CD4-positive, CD25-positive, alpha-beta regulatory T cell (primary cell): ENCODE measurements at places on chromosomes 7 and 10. TPM values are rescaled to one million over a fixed set of nuclear protein-coding genes. Genes with fewer than 3 reads are reported as not detected.
A peak's percentile ranks its signal among the peaks of the same experiment; 100 is the strongest.

The GPRIN2 gene
- not detected for total RNA-seq

The CPA2 gene
- total RNA-seq, result not detected

DNA sequence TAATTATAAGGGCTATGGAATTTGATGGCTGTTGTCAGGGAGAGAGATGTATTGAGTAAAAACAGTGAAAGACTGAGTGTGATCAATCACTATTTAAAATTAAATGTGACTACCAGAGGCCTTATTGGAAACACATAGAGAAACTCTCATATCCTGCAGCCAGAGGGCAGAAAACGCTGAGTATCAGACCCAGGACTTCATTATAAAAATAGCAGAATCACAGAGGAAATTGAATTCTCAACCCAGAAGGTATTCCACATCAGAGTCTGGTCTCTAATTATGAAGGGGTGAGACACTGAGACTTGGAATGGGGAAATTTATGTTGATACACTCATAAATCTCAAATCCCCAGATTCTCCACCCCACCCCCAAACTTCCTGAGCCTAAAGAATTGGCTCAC lies 69.5 kb upstream of the IL6 start:
- no peaks in the 10 kb centered on the region for H3K27me3 ChIP-seq
- DNase-seq, result no peak
- no peak overlapping the region for H3K27ac ChIP-seq

- no peak overlapping the region for H3K27ac ChIP-seq
- H3K27me3 ChIP-seq, result no peaks in the 10 kb centered on the region
- no peak for DNase-seq
- no peaks in the 10 kb centered on the region for H3K4me1 ChIP-seq
- H3K36me3 ChIP-seq, result no peaks in the 10 kb centered on the region
- H3K4me3 ChIP-seq, result no peak overlapping the region
Observed at GRCh38 chr7:73350306-73351068, 22.5 kb downstream of the FKBP6 start.

DNA sequence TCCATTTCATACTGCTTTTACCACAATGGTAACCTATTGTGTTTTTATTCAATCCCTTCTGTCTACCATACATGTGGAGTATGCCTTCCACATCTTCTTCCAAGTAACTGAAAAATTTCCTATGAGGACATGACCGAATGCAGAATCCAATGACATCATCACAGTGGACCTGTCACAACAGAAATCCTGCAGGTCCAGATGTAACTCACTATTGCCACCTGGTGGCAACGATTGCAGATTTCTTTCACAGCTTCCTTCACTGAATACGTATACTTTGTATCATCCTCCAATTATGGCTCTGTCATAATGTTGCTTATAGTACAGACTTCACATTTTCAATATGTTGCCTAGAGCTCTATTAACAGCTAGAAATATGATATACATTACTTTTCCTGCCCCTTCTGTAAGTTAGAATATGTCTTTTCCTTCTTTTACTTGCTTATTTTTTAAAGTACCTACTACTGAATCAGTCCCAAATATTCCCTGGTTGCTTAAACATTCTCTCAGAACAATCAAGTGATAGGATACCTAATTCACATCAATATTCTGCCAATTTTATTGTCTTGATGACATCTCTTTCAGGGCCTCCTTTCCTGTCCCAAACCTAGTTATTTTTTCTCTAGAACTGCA lies 45.4 kb downstream of the SLC13A1 start:
- H3K27me3 ChIP-seq, result no peaks in the 10 kb centered on the region
- DNase-seq, result no peak
- no peaks in the 10 kb centered on the region for H3K4me1 ChIP-seq
- H3K36me3 ChIP-seq, result no peaks in the 10 kb centered on the region

DNA sequence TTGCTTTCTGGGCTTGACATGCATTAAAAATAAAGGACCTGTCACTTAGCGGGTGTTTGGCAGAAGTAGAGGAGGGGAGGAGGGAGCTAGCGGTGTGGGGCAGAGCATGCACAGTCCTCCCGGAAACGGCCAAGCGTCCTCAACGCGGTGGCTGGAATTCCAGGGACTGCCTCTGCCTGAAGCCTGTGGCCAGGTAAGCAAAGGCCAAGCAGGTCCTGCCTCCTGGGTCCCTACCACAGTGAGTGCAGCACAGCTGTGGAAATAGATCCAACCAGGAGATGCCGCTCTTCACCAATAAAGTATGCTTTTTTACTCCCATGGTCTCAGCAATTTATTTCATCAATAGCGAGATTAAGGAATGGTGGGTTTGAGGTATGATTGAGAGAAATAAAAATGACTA lies 323.4 kb downstream of the WDR37 start:
- H3K27ac ChIP-seq, result no peak overlapping the region
- no peak overlapping the region for H3K4me3 ChIP-seq
- no peak for DNase-seq
- H3K27me3 ChIP-seq, result peaks cover 5% of the 10 kb centered on the region
- H3K36me3 ChIP-seq, result no peaks in the 10 kb centered on the region
- no peaks in the 10 kb centered on the region for H3K4me1 ChIP-seq

DNA sequence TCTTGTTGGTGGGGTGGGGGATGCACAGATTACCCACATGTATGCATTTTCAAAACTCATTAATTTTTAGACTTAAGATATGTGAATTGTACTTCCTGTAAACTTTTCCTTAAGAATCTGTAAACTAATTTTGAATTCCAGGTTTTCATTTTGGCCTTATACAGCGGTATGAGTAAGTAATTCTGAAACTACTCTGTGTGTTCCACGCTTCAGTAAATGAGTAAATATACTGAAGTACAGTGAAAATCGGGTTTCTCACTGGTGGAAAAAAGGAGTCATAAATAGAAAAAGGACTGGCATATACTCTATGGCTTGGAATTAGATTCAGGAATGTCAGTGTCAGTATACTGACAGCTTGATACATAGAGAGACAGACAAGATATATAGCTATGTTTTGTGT lies 72.8 kb downstream of the CTTNBP2 start:
- H3K36me3 ChIP-seq, result no peaks in the 10 kb centered on the region
- H3K4me3 ChIP-seq, result no peak overlapping the region
- DNase-seq, result no peak
- no peaks in the 10 kb centered on the region for H3K27me3 ChIP-seq

The EZH2 gene
- 78.6 TPM for total RNA-seq

DNA sequence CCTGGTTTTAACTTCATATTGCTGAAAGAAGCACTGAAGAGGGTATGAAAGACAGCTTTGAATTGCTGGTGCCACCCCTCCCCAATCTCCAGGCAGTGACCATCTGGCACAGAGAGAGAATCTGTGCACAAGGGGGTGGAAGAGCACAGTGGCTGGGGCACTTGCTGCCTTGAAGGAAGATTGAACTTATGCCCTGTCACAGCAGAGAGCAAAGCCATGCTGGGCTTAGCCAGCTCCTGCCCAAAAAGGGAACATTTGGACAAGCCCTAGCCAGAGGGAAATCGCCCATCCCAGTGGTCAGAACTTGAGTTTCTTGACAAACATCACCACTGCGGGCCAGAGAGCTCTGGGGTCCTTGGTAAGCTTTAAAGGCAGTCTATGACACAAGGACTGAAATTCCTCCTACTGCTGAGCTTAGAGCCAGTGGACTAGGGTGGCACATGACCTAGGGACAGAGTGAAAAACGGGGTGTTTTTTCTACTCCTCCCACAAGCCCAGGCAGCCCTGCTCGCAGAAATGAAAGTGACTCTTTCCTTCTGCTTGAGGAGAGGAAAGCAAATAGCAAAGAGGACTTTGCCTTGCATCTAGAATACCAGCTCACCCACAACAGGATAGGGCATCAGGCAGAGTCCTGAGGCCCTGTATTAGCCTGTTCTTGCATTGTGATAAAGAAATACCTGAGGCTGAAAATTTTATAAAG lies 257.2 kb downstream of the CTNNA3 start:
- no peaks in the 10 kb centered on the region for H3K27me3 ChIP-seq
- no peaks in the 10 kb centered on the region for H3K36me3 ChIP-seq
- no peak for DNase-seq
- H3K4me3 ChIP-seq, result no peak overlapping the region

DNA sequence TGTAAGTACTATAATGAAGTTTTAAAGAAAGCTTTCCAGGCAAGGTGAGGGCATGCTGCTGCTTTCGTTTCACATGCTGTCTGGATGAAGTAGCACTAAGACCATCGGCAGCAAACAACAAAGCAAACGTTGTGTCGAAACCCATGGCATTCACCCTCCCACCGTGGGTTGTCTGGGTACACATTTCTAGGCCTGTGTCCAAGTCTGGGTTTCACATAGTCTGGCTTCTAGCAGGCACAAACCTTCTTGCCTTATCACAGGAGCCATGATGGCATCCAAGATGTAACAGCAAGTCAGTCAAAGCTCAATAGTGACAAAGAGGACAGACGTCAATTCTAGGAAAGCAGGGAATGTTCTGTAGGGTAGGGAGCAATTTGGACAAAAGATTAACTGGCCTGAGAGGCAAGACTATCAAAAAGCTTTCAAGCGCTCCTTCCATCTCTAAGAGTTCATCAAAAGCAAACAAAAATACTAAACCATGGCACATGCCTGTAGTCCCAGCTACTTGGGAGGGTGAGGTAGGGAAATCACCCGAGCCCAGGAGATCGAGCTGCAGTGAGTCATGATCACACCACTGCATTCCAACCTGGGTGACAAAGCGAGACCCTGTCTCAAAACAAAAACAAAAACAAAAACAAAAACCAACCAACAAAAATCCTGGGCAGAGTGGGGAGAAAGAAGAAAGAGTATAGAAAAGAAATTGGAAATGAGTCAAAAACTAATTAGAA lies 42.7 kb downstream of the PAXIP1 start:
- no peak for DNase-seq
- no peaks in the 10 kb centered on the region for H3K27me3 ChIP-seq
- H3K27ac ChIP-seq, result no peak overlapping the region

- H3K36me3 ChIP-seq, result no peaks in the 10 kb centered on the region
- H3K27me3 ChIP-seq, result no peaks in the 10 kb centered on the region
- H3K27ac ChIP-seq, result no peak overlapping the region
- DNase-seq, result peak; percentile 48
Observed at GRCh38 chr7:23712368-23713284, 2.6 kb downstream of the STK31 start.

The ADGRA1 gene
- not detected for total RNA-seq

DNA sequence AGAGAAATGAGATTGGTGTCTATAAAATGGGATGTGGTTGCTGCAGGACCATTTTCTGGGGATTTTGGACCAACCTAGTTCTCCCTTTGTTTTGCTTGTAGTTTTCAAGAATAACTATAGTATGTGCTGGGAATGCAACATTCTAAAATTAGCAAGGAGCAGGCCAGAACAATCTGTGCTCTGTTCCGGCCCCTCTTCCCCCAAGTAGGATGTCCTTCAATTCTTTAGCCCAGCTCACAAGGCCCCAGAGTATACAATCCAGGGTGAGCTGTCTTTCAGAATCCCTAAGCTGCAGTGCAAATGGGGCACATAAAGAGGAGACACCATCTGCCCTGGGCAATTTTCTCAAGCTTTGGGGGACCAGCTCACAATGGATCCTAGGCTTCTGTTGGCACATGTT lies 809.1 kb downstream of the TNS3 start:
- DNase-seq, result no peak
- H3K36me3 ChIP-seq, result no peaks in the 10 kb centered on the region
- H3K4me1 ChIP-seq, result no peaks in the 10 kb centered on the region
- H3K27me3 ChIP-seq, result no peaks in the 10 kb centered on the region

The AZGP1 gene
- not detected for total RNA-seq

DNA sequence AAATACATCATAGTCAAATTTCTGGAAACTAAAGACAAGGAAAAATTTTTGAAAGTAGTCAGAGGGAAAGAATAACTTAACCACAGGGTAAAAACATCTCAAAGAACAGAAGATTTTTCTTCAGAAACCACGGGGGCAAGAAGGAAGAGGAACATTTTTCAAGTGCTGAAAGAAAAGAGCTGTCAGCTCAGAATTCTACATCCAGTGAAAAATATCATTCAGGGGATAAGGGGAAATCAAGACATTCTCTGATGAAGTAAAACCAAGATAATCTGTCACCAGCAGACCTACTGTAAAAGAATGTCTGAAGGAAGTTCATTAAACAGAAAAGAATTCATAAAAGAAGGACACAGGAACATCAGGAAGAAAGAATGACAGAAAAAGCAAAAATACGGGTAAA lies 111.2 kb upstream of the TMEM72 start:
- H3K27ac ChIP-seq, result no peak overlapping the region
- no peak overlapping the region for H3K4me3 ChIP-seq
- H3K4me1 ChIP-seq, result no peaks in the 10 kb centered on the region
- H3K27me3 ChIP-seq, result peaks cover 3% of the 10 kb centered on the region

DNA sequence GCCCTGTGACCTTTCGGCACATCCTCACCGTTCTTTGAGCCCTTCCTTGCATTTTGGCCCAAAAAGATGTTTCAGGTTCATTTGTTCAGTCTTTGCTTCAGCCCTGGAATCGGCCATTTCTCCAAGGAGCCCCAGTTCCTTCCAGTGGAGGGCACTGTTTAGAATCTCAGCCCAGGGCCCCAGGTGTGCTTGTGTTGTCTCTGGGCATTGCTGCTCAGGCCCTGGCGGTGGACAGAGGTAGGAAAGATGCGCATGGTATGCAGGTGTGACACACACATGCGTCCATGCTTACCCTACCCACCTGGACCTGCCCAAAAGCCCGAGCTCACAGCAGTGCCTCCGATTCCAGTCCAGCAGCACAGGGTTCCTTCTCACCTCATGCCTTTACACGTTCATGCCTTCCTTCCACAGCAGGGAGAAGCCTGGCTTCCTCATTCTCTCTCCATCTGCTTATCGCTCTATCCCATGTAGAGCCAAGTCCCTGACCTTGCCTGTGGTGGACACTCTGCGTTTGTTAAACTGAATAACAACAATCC lies 70.6 kb downstream of the LHPP start:
- H3K4me1 ChIP-seq, result peaks cover 7% of the 10 kb centered on the region
- no peak overlapping the region for H3K4me3 ChIP-seq
- DNase-seq, result no peak
- no peaks in the 10 kb centered on the region for H3K27me3 ChIP-seq
- no peak overlapping the region for H3K27ac ChIP-seq
- no peaks in the 10 kb centered on the region for H3K36me3 ChIP-seq

DNA sequence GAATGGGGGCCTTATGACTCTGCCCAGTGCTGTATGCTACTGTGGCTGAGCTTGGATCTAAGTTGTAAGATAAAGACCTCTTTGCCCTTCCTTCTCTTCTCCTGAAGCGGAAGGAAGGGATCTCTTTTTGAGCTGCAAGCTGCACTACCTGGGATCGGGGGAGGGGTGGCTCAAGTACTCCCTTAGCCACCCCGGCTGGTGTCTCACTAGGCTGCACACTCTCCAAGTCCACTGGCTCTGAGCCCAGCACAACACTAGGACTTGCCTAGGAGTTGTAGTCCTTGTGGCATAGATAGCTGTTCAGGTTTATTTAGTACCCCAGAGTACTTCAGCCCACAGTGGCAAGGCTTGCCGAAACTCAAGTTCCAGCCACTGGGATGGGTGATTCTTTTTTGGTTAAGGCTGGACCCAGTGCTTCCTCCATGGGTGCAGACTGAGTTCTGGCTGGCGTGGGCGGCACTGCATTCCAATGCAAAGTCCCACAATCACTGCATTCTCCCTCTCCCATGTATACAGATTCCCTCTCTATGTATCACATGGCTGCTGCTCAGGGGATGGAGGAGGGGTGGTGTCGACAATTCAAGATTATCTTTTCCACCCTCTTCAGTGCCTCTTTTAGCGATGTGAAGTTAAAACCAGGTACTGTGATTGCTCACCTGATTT lies 76.2 kb upstream of the SLC25A13 start:
- no peak for DNase-seq
- no peak overlapping the region for H3K4me3 ChIP-seq
- H3K27me3 ChIP-seq, result peaks cover 5% of the 10 kb centered on the region
- H3K36me3 ChIP-seq, result no peaks in the 10 kb centered on the region
- H3K27ac ChIP-seq, result no peak overlapping the region
- H3K4me1 ChIP-seq, result no peaks in the 10 kb centered on the region

The INHBA gene
- total RNA-seq, result not detected

The CDH23 gene
- 5.6 TPM for total RNA-seq

- no peaks in the 10 kb centered on the region for H3K27me3 ChIP-seq
- no peaks in the 10 kb centered on the region for H3K36me3 ChIP-seq
- DNase-seq, result no peak
- H3K4me3 ChIP-seq, result no peak overlapping the region
- no peaks in the 10 kb centered on the region for H3K4me1 ChIP-seq
- no peak overlapping the region for H3K27ac ChIP-seq
Observed at GRCh38 chr7:9488555-9488954, 1055.1 kb downstream of the NXPH1 start.
